HFFc6 (cell line): ENCODE measurements at places on chromosomes 4 and X. TPM values are rescaled to one million over a fixed set of nuclear protein-coding genes. Genes with fewer than 3 reads are reported as not detected.

Gene PAGE4
- not detected in 2 replicates for total RNA-seq

Gene TMPRSS11D
- total RNA-seq = not detected in 3 replicates

Gene ACSL1
- 20.8 to 23.9 TPM (median 21.1 TPM) in 3 replicates for total RNA-seq

Gene ANK2
- 1.5 to 8.3 TPM (median 6.6 TPM) in 3 replicates for total RNA-seq

Gene HTT
- 41.3 to 44.0 TPM (median 43.1 TPM) in 3 replicates for total RNA-seq

Gene ITIH6
- total RNA-seq = not detected in 3 replicates

Gene IQCM
- not detected in 3 replicates for total RNA-seq

Gene PNMA5
- total RNA-seq = not detected in 2 replicates

Gene MAGEA1
- not detected in 3 replicates for total RNA-seq

Gene ZNF157
- not detected in 3 replicates for total RNA-seq

Gene TBX22
- total RNA-seq = not detected in 2 replicates

Gene SMIM10L2A
- 0.05 TPM in 1 of 3 replicates, not detected in the others for total RNA-seq
